Activated B cell treated with CpG ODN at 0.5 μM for 24 hours (primary cell): ENCODE measurements at places on chromosomes 3 and 15.

DNA sequence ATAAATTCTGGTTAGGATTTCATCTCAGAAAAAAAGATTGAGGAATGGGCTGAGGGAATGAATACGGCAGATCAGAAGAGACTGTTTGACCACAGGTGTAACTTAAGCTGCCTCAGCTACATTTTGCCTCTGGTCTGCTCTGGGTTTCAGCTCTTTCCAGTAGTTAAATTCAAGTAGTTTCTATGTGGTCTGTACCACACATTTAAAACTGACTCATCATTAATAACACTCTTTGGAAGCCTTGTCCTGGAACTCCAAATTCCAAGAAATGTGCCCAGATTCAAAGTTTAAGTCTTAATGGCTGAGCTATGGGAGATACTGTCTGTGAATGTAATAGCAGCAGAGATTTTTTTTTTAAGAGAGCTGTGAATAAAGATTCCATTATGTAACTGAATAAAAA lies 133.1 kb upstream of the IGSF10 start:
- DNase-seq = no peak

GRCh38 chr3:110307065-110307809 lies 764.4 kb upstream of the NECTIN3 start:
- DNase-seq = no peak

GRCh38 chr3:124383051-124383450 lies 347.2 kb upstream of the UMPS start:
- no peak for DNase-seq

- DNase-seq = no peak
Measured at GRCh38 chr15:73940061-73940981, 14.1 kb downstream of the LOXL1 start.
